A549 (cell line): ENCODE measurements at places on chromosomes 12 and 14. TPM values are rescaled to one million over a fixed set of nuclear protein-coding genes. Genes with fewer than 3 reads are reported as not detected.

Gene LRP1
- polyA plus RNA-seq: 8.6 to 9.6 TPM (median 9.4 TPM) in 3 replicates

Gene C3AR1
- not detected in 3 replicates for polyA plus RNA-seq

Gene CIROP
- polyA plus RNA-seq: not detected in 3 replicates

Gene RBM23
- 64.2 to 66.5 TPM (median 65.8 TPM) in 3 replicates for polyA plus RNA-seq

Gene EPYC
- not detected in 3 replicates for polyA plus RNA-seq

Gene HIP1R
- 9.1 to 11.2 TPM (median 10.6 TPM) in 3 replicates for polyA plus RNA-seq

Gene FGFR1OP2
- 36.3 to 40.7 TPM (median 38.3 TPM) in 3 replicates for polyA plus RNA-seq

Gene SYCP3
- 0.12 to 0.27 TPM (median 0.22 TPM) in 3 replicates for polyA plus RNA-seq

Gene C12orf54
- not detected in 3 replicates for polyA plus RNA-seq

Gene NOPCHAP1
- polyA plus RNA-seq: 21.7 to 24.5 TPM (median 24.5 TPM) in 3 replicates

Gene PIWIL1
- polyA plus RNA-seq: not detected in 3 replicates

Gene KRT6C
- polyA plus RNA-seq: not detected in 3 replicates

- DNase-seq: no peak
These were observed 156.5 kb upstream of the AMIGO2 start for GRCh38 chr12:47236109-47236714.

- no peak for DNase-seq
These were observed 125.8 kb upstream of the AVPR1A start for GRCh38 chr12:63276537-63277365.

DNA sequence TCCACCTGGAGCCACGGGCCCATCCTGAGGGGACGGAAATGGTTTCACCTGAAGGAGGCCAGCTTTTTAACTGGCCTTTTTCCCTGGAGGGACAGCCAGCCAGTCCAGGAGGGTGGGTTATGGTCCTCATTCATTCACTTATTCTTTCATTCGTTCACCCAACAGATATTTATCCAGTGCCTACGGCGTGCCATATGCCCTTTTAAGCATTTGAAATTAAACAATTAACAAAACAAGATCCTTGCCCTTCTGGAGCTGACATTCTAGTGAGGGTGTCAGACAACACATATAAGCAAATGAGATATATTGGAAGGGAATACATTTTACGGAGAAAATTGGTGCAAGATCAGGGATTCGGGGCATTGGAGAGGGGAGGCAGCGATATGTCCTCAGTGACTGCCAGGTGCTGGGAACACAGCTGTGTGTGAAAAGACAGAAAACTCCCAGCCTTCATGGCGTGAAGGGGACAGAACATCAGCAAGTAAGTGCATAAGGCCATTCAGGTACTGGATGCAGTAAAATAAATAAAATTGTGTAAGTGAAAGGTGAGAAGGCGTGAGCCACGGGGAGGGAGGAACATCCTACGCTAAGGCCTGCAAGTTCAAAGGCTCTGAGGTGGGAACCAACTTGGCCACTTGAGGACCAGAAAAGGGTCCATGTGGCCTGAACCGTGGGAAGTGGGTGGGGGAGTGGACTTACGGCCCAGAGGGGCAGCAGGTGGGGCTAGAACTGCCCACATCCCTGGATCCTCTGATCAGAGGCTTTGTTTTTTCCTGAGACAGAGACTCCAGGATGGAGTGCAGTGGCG is 684 bp upstream of the ABCB9 start:
- no peak for DNase-seq

DNA sequence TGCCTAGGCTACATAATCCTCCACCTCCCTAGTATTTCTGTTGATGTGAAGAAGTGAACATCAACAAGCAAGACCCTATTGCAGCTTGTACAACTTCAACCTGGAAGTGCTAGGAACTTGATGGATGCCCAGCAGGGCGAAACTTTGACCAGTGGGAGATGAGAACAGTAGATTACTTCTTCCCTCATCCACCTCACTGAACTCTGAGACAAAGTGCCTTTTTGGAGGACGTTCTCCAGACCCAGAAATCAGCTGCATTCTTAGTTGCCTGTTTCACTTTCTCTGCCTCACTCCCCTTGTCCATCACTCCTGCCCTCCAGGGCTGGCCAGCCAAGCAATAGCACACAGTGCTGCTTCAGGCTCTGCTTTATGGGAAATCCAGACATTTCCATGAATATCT is 683.4 kb downstream of the GALC start:
- DNase-seq: no peak

DNA sequence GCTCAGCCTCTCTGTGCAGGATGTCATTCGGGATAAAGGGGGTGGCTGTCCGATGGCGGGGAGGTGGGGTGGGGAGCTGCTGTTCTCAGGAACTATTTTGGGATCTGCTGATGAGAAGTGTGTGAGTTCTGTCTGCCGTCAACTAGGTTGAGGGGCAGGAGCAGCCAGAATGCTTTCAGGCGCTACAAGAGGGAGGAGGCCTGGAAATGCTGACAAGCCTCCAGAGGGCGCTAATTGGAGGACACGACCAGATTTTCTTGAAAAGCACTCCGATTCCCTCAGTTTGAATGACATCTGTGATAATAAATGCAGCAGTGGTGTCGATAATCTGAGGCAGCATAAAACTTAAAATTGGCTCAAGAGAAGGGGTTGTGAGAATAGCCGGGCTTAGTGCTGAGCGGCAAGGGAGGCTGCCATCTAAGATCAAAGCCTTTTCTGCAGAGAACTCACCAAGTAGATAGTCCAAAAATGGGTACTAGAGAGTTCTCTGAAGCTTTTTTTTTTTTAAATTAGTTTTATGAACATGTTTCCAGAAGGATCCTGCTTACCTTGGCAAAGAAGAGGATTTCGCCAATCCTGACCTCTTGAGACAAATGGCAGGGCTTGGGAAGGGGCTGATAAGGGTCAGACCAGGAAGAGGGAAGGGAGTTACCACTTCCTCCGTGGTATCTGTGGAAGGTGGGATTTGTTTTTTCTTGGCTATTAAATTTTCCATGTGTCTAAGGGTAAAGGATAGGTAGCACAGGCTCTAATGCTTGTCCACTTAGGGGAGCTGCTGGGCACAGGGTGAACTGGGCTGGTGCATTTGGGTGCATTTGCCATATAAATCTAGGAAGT is 94.4 kb downstream of the CRACR2A start:
- no peak for DNase-seq

GRCh38 chr12:80761838-80762237 is 45.1 kb downstream of the MYF5 start:
- no peak for DNase-seq

DNA sequence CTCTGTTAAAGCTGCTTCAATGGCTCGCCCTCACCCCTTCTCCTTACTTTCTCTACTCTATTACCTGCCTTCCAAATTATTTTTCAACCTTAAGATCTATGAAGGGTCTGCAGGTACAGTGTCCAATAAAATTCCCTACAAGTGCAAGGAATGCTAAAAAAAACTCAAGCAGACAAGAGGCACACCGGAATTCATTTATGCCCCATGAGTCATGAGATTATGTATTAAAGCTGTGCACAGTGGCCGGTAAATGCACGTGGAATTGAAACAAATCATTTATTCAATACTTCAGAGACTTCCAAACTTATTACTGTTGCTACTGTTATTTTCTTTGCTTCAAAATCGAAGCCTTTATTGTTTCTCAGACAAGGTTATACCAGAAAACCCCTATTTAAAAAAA is 68.4 kb downstream of the ST8SIA1 start:
- DNase-seq: no peak

DNA sequence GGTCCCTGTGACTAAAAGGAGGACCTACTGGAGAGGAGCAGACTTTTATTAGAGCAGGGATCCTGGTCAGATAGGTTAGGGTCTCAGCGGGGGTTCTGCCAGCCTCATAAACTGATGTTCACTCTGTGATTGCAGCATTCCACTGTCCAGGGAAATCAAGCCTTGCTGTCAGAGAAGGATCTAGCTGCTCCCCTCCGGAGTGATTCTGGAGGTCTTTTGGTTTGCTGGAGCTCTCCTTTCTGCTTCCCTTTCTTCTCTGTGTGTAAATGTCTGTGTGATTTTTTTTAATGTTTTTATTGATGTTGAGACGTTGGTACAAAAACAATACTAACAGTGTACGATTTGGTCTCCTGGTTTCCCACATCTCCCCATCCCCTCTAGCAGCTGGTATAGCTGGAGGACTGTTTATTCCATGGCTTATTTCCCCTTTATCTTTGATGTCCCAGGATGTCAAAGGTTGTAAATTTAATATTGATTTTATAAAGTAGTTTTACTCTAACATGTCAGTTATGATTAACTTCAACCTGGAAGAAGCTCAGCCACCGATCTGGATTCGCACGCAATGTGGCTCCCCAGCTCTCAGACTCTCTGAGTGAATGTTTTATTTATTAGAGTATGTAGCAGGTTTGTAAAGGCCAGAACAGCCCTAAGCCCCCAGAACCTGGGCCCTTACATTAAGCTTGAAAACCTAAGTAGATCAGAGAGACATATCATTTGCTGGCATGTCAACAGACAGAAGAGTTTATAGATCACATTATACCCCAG is 202.3 kb upstream of the G2E3 start:
- no peak for DNase-seq

DNA sequence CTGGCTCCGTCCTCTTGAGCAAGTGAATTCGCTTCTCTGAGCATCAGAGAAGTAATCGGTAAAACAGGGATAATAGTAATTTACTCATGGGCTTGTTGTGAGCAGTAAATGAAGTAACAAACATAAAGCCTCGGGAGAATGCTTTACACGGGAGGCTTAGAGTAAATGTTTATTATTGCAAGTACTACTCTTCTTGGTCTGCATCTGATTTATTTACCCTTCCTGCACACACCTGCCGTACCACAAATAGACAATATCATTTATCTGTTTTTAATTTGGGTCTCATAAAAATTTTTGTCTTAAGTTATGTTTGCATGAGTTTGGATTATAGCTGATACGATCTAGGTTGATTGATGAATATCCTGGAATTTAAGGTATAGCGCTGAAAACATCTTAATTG is 7.8 kb upstream of the COL2A1 start:
- DNase-seq: no peak

GRCh38 chr14:80324649-80325048 is 113.3 kb upstream of the DIO2 start:
- DNase-seq: no peak

- DNase-seq: no peak
These were observed 13.4 kb upstream of the DRAM1 start for GRCh38 chr12:101863981-101864380.

GRCh38 chr12:95460896-95461295 is 13.1 kb upstream of the METAP2 start:
- DNase-seq: no peak

DNA sequence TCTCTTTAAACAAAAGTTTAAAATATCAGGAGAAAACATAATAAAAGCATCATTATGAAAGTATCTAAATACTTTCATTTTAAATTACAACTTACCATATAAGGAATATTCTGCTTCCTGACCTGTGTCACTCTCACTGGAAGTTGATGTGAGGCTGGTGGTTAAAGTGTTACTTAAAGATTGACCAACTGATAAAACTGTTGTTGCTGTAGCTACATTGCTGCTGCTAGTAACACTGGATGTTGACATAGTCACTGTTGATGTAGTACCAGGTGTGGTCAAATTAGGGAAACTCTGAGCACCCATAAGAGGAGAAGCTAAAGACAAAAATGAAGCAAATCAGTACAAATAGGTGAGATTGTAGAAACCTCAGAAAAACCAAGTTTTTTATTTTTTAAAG is 79.9 kb downstream of the HECTD1 start:
- DNase-seq: no peak

GRCh38 chr14:69755296-69755695 is 11.6 kb upstream of the SRSF5 start:
- no peak for DNase-seq

- no peak for DNase-seq
These were observed 72.8 kb downstream of the C12orf42 start for GRCh38 chr12:103422746-103423515.

DNA sequence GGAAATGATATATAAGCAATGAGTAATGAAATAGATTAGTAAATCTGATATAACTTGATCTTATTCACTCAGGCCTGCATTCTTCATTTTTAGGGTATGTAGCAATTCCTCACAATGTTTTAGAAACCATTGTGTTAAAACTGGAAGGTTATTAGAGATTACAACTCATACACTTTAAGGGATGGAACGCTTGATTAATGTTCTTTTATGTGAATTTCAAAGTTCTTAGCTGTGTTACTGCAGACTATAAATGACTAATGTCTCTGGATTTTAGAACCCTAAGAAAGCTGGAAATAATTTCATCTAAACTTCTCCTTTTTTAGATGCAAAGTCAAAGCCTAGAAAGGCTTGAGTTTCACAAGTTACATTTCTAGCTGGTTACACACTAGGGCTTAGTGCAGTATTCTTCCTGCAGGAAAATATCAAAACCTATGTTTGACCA is 148.2 kb upstream of the CLEC14A start:
- no peak for DNase-seq

- no peak for DNase-seq
These were observed 184.6 kb upstream of the EGLN3 start for GRCh38 chr14:34135492-34135891.

- no peak for DNase-seq
These were observed 41.7 kb upstream of the MYRFL start for GRCh38 chr12:69783365-69783764.

GRCh38 chr12:116650062-116650461 is 87.8 kb downstream of the SPRING1 start:
- DNase-seq: no peak

GRCh38 chr14:90253826-90254225 is 2.5 kb upstream of the PSMC1 start:
- DNase-seq: no peak

GRCh38 chr12:79375050-79375449 is 315.7 kb downstream of the PAWR start:
- DNase-seq: no peak

DNA sequence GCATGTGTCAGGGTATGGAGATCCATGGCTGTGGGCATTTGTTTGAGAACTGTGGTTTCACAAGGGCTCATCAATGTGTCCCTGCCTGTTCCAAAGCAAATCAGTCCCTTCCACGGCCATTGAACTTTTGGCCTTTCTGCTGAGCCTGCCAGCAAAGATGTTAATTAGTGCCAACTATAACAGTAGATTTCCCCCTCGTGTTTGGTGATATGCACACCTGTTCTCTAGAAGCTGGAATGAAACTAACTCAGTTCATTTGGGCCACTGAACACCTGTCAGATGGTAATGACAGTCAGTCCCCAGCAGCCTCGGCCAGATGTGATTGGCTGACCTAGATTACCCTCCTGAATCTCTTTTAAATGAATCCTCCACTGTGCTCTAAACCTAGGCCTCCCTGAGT is 43.2 kb downstream of the IRAK3 start:
- DNase-seq: no peak

DNA sequence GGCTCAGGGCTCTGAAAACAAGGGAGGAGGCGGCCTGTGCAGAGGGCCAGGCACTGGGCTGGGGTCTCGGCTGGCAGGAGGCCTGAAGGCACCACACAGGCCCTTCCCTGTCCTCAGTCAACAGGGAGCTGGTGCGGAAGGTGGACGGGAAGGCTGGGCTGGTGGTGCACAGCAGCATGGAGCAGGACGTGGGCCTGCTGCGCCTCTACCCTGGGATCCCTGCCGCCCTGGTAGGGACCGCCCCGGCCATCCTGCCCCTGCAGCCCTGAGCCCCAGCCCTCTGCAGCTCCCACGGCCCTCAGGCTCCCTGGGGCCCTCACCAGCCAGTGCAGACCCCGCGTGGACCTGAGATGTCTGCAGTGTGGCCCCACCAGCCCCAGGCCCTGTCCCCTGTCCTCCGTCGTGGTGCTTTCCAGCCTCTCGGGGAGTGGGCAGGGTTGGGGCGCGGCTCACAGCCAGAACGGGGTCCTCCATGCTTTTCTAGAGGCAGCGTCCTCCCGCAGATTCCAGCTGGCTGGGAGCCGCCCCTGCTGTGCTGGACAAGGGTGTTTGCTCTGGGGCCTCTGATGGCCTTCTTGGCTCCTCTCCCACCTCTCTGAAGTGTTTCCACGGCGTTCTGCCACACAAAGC is 18.1 kb downstream of the ASPG start:
- DNase-seq: no peak

- no peak for DNase-seq
These were observed 322.9 kb downstream of the TMEM117 start for GRCh38 chr12:44158746-44159145.

- no peak for DNase-seq
These were observed 12.0 kb upstream of the PIP4K2C start for GRCh38 chr12:57579011-57579410.
